ENCODE measurements at places on chromosomes 2 and 18.

DNA sequence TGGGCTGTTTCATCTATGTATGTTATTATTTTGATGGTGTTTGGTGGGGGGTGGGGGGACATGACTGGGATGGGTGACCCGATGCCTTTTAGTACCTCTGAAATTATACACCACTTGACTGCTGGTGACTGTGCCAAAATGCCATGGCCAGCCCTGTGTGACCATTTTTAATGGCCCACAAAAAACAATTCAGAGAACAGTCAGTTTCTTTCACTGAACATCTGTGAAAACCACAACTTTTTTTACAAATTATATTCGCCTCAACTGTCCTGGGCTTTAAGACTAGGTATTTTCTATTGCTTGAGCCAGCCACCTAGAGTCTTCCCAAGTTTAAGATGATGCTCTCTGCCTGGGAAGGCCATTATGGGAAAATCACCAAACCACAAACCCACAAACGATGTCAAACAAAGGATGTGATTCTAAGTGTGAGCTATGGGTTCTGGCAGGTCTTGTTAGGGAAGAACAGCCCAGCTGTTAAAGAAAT is 33.9 kb downstream of the FN1 start:
- DNase-seq, result no peak

DNA sequence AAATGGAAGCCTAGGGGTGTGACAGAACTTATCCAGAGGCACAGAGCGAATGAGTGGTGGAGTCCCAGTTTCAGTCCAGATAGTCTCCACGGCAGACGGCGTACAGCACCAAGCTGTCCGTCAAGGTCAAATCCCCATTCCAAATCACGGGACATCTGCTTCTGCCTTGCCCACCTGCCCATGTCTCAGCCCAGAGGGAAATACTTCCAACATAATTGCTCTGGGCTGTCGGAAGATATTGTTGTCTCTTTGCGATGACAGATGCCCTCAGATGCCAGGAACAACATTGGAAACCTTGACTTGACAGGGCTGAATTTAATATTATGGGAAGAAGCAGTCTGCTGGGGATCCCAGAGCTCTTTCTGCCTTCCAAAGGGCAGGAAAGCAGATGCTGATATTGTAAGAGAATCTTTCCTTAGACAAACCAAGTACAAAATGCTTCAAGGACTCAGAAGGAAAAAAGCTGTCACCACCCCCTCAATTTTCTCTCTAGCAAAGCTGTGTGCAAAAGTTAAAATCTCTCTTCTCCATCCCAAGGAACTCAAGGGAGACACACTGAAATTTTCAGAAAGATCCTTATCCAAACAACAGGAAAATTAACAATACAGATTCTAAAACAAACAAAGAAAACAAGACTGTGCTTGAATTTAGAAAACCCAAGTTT is 364.0 kb downstream of the LRATD1 start:
- no peak for DNase-seq

GRCh38 chr2:4908461-4908860 is 783.7 kb upstream of the SOX11 start:
- DNase-seq, result no peak

DNA sequence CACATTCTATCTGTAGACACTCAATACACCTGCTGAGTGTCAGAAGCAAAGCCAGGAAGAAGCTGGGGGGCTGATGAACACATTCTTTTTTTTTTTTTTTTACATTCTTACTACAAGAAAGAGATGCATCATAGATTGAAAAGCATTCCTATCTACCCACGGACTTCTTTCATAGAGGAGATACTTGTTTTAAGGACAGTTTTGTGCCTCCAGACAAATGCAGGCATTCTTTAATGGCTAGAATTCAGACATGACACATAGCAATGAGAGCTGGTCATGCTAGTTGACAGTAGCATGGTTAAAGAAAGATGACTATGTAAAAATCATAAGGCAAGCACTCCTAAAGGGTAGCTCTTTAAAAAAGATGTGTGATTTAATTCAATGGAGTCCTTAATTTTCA is 110.2 kb downstream of the EPHA4 start:
- DNase-seq, result no peak

DNA sequence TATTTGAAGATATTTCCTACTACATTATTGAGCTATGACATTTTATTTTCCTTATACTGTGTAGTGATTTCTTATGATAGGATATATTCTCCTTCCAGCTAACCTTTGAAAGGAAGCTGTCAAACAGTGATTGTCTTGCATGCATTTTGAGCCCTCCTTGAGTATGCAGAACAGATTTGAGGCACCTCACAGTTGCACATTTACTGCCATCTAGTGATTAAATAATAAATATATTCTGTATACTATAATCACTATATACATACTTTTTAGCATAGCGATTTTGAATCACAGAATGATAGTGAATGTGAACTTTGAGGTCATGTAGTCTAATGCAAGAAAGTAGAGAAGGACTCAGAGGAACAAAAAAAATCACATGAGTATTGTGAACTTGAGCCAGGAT is 268.4 kb upstream of the CDH19 start:
- DNase-seq, result peak; percentile 7

DNA sequence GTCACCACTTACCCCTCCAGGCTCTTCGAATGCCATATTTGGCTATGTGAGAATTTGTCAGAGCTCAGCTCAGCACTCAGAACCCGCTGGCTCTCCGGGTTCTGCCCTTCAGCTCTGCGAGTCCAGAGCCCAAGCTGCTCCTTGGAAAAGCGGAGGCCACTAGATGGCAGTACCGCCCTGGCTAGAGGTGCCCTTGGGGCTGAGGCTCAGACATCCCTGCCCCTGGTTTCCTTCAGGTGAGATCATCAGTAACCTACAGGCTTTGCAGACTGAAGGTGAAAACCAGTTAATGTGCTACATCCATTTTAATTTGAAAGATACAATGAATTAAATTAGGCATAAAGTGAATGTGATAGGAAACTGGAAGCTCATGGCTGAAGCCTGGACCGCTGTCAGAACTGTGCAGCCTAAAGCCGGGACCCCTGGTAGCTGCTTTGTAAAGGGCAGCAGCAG is 285.6 kb downstream of the AGAP1 start:
- DNase-seq, result no peak

DNA sequence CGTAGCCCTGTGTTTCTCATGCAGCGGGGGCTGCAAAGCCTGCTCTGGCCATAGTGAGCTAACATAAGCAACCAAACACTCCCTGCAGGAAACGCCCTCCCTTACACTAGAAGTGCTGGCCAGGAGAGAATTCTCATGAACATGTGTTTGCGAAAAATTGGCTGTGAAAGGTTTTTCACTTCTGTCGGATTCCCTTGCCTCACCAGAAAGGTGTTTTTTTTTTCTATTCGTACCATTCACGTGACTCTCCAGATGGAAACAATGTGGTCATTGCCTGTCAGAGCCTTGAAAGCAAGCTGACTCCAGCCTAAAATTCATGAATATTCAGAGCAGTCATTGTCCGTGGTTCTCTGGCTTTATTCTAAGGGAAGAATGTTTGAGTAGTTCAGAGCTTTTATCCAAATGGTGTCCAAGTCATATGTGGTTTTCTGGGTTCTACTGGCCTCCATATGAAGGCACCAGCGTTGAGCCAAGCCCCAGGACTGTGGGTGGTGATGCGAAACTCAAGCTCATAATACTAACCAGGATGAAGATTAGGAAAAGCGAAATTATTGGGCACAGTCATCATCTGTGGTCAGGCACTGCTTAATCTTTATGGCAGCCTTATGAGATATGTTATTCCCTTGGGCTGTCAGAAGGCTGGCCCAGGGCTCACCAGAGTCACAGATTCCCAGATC is 236.4 kb downstream of the ALPK2 start:
- DNase-seq, result no peak

- no peak for DNase-seq
These were observed 600.3 kb upstream of the GCFC2 start for GRCh38 chr2:76310894-76311633.

GRCh38 chr2:44578471-44579093 is 216.8 kb downstream of the CAMKMT start:
- no peak for DNase-seq

DNA sequence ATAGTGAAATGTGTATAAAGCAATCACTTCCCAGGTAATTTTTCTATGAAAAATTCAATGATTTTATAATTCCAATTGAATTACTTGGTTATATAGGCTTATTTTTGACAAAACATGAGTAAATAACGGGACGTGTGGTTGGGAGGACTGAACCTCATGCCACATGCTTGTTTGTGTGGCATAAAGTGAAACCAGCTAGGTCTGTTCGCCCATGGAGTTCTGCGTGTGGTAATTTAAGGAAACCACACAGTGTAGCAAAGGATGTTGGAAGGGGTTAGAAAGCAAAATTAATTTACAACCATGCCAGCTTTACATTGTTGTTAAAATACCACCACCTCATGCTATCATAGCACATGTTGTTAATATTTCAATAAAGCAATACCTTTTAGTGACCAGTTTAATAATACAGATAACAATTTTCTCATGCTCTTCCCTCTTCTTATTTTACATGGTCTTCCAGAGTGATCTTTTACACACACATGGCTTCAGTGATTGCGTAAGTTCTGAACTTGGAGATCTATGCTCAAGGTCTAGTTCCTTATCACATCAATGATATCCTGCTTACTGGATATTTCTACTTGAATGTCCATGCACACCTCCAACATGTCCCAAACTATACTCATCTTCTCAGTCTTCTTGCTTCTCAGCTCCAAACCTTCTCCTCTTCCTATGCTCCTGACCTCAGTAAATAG is 156.4 kb upstream of the ITGA4 start:
- DNase-seq, result no peak

DNA sequence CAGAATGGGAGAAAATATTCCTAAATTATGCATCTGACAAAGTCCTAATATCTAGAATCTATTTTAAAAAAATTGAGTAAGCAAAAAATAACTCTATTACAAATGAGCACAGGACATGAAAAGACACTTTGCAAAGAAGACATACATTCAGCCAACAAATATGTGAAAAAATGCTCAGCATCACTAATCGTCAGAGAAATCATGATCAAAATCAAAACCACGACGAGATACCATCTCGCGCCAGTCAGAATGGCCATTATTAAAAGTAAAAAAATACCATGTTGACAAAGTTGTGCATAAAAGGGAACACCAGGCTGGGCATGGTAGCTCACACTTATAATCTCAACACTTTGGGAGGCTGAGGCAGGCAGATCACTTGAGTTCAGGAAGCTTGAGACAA is 63.5 kb downstream of the EVA1A start:
- DNase-seq, result no peak

DNA sequence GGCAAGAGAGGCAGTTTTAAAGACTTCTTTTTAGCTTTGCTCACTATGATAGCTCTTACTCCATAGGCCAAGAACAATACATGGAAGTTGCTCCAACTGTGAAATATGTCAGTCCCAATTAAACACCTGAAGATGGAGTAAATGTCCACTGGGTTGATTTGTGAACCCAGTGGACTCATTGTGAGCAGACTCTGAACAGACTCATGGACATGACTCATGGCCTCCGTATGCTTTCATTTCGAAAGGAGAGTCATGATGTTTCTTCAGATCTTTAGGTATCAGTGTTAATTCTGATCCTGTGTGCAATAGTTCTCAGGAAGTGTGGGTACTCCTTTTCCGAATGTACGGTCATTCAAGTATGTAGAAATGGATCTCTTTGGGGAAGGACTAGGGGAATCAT is 5.4 kb upstream of the CWC22 start:
- DNase-seq, result no peak

DNA sequence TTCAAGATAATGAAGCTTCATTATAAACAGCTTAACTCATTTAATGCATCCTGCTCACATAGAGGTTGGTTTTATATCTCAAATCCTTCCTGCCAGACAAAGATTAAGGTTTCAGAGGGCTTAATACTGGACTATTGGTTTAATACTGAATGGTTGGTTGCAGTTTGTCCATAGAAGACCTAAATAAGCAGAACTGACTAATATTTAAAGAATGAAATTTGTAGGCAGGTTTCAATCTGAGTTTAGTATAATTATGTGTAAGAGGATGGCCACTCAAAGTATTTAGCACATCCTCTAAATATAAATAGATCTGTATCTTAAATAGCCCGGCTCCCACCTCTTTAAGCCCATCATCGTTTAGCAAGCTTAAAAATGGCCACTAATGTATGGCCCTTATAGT is 92.5 kb downstream of the EPB41L5 start:
- DNase-seq, result no peak

DNA sequence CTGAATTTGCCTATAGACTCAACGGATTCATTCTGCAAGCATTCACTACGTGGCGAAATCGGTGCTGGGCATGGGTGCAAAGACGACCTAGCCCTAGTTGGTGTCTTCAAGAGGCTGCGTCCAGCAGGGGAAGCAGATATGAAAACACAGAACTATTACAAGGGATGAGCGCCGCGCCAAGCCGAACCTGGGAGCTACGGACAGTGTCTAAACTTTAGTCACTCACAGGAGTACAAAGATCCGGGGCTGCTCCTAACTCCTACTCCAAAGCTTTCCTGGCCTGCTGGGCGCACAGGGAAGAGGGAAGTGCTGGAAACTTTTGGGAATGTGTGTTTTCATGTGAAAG is 732 bp upstream of the ANXA4 start:
- DNase-seq, result no peak

- no peak for DNase-seq
These were observed 81.2 kb downstream of the SMAD7 start for GRCh38 chr18:48869591-48869990.

GRCh38 chr18:72544092-72544886 is at the start of gene CBLN2:
CBLN2 (minus strand) TSS chr18:72544342; CDS start chr18:72542160, 2,182 bp downstream.
- DNase-seq, result peak; percentile 11

DNA sequence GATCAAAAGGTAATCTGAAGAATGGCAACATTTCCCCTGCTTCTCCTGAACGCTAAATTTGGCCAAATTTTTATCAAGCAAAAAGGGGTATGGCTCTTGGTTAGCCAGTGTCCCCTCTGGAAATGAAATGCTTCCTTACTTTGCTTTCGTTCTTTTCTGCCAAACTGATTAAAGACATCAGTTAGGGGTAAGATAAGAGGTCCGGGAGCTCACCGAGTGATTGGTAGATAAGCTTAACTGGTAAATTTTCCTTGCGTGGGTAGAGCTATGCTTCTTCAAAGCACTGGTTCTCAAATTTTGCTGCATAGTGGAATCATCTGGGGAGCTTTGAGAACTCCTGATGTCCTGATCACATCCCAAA is 62.7 kb upstream of the MAPRE2 start:
- DNase-seq, result no peak

Measured in NCI-H2081 treated with DMSO at 0.1 percent for 48 hours (cell line).